ENCODE measurements at places on chromosomes 13 and 19. TPM values are rescaled to one million over a fixed set of nuclear protein-coding genes. Genes with fewer than 3 reads are reported as not detected.

The GPC6 gene
- total RNA-seq: 144 TPM

The GNG7 gene
- 0.17 TPM for total RNA-seq

The CEACAM8 gene
- not detected for total RNA-seq

The CLEC17A gene
- total RNA-seq: 0.09 TPM

The CYP4F3 gene
- under 0.01 TPM for total RNA-seq

The MEIOSIN gene
- not detected for total RNA-seq

The GARIN5A gene
- total RNA-seq: 0.26 TPM

The ERICH4 gene
- not detected for total RNA-seq

The FBL gene
- 258 TPM for total RNA-seq

The RDH8 gene
- not detected for total RNA-seq

The ZNF610 gene
- total RNA-seq: 3.9 TPM

The TBXA2R gene
- total RNA-seq: 1.1 TPM

The ZNF492 gene
- not detected for total RNA-seq

The GFY gene
- not detected for total RNA-seq

Data from bronchial smooth muscle cell (primary cell).